Urinary bladder (tissue), 4 donors: ENCODE measurements at places on chromosomes 4 and X. TPM values are rescaled to one million over a fixed set of nuclear protein-coding genes. Genes with fewer than 3 reads are reported as not detected.

Gene CLDN2
- polyA plus RNA-seq: not detected

Gene NSUN7
- 1.2 TPM for polyA plus RNA-seq

DNA sequence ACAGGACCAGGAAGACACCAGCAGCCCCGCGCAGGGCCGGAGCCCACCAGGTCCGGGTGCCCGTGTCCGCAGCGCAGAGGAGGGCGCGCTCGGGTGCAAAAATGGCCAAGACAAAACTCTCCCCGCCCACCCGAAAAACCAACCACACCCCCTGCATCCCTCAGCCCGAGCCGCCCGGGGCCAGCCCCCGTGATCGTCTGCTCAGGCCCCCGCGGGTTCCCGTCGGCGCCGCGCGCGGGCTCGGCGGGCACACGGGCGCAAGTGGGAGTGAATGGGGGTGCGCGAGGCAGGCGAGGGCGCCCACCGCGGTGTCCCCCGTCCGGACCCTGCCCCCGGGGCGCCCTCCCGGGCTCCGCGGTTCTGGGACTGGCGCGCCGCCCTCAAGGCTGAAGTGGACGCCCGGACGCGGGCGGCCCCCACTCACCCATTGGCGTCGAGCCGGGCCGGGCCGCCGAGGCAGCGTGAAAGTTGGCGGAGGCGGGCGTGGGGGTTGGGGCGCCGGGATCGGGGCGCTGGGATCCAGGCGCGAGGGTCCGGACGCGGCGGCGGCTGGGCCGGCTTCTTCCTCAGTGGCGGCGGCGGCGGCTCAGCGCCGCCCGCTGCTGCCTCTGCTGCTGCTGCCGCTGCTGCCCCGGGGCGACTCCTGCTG, 393 bp downstream of the SH3KBP1 start:
- DNase-seq: no peak

DNA sequence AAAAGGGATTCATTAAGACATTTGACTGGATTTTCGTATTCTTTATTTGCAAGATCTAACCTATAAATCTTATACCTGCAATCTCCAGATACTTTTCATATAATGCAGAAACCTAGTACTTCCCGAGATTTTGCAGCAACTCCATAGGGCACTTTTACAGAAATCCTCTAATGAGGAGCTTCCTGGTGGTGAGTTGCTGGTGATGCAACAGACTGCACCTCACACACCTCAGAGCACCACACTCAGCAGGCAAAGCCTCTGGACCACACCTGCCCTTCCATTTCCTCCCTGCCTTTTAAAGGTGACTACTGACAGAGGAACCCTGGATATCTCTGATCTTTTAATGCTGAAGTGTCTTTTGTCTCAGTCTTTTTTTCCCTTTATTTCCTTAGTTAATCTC, 289.4 kb downstream of the TRAM1L1 start:
- DNase-seq: no peak

- no peak for DNase-seq
Observed at GRCh38 chrX:68703846-68704245, 56.4 kb downstream of the STARD8 start.
